ENCODE measurements at places on chromosomes 1 and 21.

GRCh38 chr1:102879439-102879993, 228.8 kb downstream of the COL11A1 start:
- DNase-seq, result no peak

DNA sequence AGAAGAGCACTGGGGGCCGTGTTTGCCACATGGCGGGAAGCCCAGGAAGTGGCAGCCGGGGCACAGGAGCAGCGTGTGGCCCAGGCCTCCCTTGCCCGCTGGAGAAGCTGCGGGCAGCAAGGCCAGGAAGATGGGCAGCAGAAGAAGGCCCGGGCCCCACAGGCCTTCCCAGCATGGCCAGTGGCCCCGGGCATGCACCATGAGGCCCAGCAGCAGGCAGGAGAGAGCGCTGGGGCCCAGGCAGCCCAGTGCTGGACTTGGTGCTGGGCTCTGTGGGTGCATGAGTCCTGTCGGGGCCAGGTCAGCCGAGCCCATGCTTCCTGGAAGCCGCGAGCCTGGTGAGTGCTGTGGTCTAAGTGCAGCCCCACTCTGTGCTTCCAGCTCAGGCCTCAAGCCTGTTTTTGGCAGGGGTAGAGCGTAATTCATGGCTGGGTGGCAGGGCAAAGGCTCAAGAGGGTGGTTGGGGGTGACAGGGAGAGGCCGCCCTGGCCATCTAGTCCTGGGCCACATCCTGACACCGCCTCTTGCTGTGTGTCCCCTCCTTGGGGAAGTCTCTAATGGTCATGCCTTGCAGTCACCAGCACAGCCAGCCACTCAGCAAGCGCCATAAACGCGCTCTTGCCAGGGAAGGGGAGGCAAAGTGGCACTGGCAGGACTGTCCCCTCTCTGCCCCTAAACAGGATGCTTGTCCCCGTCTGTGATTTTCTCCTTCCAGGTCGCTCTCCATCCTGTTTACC, 21.3 kb downstream of the MTHFR start:
- DNase-seq, result no peak

DNA sequence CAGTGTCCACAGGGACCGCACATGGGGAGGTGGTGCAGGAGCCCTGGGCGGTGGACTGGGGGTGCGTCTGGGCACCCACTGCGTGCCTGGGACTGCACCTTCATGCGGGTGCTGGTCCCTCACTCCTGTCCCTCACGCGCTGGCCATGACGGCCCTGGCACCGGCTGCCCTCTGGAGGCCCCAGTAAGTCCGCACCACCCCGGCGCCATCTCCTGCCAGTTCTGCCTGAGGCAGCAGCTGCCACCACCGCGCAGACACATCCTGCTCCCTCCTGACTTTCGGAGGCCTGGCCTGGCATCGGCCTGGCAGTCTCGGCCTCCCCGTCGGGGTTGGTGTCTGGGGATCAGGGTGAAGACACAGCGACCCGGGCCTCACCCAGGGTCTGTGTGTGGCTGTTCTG, 64.8 kb downstream of the MORN1 start:
- no peak for DNase-seq

DNA sequence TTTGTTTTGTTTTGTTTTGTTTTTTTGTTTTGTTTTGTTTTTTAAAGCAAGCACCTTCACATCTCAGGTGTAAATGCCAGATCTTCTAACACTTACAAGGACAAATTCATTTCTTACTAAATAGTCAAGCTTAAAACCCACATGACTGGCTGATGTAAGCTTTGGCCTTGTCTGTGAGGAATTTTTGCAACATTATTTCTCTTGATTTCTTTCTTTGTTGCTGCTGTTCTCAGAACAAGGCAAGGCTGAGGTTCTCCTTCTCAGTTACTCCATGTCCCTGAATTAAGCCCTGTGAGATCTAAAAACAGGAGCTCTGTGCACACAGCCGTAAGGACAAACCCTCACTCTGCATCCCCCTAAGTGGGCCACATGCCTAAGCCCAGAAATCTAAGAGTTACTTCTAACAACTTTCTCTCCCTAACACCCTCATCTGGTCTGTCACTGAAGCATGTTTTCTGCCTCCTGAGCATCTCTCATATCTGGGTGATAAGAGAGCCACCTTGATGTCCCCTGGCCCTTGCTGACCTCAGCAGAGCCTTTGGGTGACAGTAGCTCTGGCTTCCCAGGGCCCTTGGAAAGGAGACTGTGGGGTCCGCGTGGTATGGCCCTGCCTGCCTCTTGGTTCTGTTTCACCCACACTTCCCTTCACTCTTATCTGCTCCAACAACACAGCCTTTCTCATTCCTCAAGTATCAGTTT, 81.2 kb upstream of the HOOK1 start:
- DNase-seq, result no peak

DNA sequence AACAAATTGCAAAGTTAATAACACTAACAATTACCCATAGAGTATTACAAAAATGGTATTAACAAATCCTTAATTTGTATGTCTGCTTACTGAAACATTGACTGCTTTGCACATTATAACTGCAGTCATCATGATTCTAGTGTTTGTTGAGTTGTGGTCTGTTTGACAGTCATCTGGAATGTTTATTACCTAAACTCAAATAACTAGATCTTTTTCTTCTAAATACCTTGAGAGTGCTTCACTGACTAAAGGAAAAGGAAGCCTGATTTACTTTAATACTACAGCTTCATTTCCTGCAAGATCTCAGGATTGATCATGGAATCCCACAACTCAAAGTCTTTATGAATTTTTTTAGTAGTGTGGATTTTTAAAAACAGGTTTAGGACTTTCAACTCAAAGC, 70.0 kb downstream of the HMCN1 start:
- DNase-seq, result no peak

- no peak for DNase-seq
Measured at GRCh38 chr21:27036736-27037301, 69.9 kb upstream of the ADAMTS5 start.

GRCh38 chr1:95073446-95073845, 695 bp upstream of the ALG14 start:
- no peak for DNase-seq

DNA sequence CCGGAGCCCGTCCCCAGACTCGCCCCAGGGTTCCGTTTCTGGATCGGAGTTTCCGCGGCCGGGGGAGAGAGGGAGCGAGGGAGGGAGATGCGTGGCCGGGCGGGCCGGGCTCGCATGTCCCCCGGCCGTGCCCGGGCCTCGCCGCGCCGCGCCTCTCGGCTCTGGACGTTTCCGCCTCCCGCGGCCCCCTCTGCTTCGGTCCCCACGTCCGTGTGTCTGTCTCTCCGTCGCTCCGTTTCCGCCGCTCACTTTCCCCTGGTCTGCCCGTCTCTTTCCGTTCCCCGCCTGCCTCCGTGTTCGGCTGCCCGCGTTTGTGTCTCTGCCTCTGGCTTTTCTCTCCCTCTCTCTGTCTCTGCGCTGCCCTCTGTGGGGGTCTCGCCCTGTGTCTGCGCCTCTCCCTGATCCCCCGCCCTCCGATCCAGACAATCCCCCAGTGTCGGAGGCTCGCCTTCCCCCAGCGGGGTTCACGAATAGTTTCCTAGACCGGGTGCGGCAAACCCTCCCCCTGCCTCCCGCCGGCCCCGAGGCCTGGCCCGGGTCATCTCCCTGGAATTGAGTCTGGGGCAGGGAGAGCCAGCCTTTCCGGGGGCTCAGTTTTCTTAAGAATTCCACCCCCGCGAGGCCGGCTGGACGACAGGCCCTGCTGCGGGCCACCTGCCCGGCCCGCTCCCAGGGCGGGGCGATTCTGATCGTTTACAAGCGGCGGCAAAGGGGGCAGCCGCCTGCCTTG, 735 bp downstream of the NBL1 start:
- no peak for DNase-seq

DNA sequence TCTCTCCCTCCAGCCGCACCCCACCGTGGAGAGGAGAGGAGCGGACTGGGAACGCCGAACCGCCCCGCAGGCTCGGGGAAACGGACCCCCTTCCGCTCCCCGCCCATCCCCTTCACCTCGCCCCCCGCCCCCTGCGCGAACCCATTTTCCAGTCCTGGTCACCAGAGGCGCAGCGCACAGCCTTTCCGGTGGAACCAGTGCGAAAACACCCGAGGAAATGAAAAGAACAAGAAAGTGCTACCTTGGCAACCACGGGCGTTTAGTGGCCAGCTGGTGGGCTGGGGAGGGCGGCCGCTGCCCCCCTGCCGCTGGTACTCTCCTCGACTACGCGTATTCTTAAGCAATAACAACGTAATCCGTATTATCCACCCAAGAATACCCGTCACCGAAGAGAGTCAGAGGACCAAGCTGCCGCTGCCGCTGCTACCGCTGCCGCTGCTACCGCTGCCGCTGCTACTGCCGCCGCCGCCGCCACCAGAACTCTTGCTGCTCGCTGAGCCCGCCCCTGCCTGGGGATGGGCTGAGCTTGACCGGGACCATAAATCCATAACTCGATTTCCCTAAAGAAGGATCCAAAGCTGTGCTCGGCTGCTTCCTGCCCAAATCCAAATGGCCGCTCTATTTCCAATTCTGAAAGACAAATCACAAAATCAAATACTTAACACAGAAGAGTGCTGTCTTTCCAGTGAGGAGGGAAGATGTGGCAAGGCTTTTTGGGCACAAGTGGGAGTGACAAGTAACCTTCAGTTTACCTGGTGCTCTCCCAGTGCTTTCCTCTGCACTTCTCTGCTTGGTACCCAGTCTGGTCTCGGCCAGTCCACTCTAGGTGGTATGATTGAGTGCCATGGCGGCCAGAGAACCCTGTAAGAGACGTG, 125.2 kb upstream of the DPYD start:
- DNase-seq, result no peak

DNA sequence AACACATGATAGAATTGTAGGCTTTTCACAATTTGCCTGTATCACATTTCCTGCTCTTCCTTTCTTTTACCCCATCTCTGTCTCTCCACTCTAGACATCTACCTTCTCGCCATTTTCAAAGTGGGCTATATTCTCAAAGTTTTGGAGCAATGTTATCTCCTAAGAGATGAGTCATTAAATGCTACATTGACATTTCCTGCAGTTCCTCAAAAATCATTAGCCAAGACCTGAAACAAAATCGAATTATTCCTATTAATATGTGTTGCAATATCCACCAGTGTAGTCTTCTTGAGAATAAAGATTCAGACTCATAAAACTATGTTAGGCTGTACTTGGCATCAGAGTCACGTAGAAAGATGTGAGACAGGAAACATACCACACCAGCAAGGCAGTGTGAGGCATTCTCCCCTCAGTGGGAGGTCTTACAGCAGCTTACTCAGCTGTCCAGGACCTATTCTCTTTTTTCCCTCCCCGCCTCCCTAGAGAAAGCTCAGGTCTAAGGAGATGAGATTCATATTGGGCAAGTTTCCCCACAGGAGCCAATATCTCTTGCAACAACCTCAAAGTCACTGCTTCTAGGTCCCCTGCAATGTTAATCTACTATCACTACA, 38.8 kb downstream of the FRRS1 start:
- DNase-seq, result no peak

DNA sequence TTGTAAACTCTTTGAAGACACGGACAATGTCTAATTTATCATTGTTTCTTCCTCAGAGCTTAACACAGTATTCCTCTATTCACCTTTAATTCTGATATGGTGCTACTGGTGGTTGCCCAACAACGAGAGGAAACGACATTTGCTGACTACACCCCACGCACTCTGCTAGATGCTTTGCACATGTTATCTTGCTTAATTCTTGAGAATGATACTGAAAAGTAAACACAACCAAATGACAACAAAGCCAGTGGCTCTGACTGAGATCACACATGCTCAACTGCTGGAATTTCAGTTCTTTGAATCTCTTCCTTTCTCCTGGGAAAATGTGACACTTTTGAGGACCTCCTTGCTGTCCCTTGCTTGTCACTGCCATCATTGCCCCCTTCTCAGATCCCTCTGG, 37.2 kb upstream of the DDAH1 start:
- no peak for DNase-seq

- DNase-seq, result no peak
Measured at GRCh38 chr1:208222376-208223126, 21.6 kb downstream of the PLXNA2 start.

- DNase-seq, result no peak
Measured at GRCh38 chr1:31434101-31434871, 21.3 kb downstream of the SERINC2 start.

- DNase-seq, result no peak
Measured at GRCh38 chr1:167612587-167613385, 17.2 kb upstream of the RCSD1 start.

DNA sequence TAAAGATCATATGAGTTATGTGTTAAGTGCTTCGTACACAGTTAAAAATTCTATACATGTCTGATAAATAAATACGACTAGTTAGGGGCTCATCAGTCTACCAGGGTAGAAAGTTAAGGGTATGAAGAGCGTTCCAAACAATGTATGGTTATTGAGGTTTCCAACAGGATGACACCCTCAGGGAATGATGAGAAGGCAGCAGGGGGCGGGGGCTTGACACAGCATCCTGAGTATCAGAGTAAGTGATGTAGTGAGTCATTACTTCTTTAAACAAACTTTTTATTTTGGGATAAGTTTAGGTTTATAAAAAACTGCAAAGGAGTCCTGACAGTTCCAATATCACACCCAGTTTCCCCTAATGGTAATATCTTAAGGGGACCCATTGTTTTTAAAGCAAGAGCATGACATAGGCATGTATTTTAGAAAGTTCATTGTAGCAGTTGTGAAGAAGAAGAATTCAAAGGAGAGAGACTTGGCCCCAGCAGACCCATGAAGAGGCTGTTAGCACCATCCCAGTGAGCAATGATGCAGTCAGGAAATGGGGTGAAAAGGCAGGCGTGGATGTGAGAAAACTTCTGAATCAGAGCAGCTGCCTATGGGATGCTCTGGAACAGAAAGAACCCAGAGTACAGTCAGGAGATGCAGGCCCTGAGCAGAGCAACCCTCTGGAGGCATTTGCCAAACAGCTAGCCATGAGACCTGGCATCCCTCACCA, 15.0 kb upstream of the PSMB2 start:
- DNase-seq, result no peak

DNA sequence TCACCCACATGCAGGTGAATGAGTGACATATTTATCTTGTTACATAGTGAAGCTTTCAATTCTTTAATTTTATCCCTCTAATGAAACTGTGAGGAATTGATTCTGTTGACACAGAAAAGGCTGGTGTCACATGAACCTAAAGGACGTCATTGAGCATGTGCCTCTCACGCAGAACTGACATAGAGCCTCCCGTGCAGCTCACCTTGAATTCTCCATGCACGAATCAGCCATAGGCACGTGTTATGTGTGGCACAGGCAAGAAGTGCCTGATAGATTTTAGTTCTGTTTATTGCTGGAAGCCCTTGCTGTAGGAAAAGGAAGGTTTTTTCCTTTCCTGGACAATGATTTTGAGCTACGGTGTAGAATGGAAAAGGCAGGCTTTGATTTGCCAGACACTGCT, 11.3 kb downstream of the ADARB1 start:
- no peak for DNase-seq

GRCh38 chr1:160101717-160102522, 3.5 kb upstream of the IGSF8 start:
- no peak for DNase-seq

All from stimulated activated CD8-positive, alpha-beta memory T cell treated with anti-CD3 and anti-CD28 coated beads, Interleukin-15, amount 100 ng/mL, for 4 hours (primary cell).